WTC11 (cell line): ENCODE measurements at places on chromosomes 6 and 20.

GRCh38 chr6:105384004-105384403 is 18.9 kb downstream of the PREP start:
- no peak for DNase-seq

DNA sequence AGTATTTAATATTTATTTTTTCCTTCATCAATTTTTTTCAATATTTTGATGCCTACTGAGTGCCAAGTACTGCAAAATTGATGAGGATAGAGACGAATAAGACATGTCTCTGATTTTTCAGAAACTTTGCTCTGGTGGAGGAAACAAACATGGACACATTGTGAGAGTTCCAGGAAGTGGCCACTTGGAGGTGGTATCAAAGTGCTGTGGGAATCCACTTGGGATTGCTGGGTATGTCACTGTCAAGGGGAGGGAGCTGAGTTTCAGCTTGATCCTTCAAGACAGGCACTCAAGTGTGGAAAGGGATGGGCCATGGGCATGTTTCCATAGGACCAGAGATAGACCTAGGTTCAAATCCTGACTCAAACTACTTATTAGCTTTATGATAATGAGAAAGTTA is 24.5 kb upstream of the ABCC10 start:
- DNase-seq = no peak

DNA sequence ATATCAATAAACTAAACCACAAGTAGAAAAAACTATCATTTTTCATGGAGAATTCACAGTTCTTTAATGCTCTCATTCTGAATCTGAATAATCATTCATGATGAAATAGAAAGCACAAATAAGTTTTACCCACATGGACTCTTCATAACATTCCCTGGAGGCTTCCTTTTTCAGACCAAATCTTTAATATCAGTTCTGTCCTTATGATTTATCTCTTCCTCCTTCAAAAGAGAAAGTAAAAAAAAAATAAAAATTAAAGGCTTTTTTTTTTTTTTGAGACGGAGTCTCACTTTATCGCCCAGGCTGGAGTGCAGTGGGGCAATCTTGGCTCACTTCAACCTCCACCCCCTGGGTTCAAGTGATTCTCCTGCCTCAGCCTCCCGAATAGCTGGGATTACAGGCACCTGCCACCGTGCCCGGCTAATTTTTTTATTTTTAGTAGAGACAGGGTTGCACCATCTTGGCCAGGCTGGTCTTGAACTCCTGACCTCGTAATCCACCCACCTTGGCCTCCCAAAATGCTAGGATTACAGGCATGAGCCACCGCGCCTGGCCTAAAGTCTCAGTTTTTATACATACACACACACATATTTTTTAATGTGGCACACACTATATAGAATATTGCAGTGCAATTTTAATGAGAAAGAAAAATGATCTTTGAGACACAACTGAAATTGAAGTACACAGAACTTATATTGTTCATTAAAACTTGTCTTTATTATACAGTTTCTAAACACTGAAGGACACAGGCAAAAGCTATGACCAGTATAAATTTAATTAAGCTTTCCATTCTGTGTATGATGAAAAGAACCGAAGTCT is 31.9 kb upstream of the ZNF217 start:
- no peak for DNase-seq

DNA sequence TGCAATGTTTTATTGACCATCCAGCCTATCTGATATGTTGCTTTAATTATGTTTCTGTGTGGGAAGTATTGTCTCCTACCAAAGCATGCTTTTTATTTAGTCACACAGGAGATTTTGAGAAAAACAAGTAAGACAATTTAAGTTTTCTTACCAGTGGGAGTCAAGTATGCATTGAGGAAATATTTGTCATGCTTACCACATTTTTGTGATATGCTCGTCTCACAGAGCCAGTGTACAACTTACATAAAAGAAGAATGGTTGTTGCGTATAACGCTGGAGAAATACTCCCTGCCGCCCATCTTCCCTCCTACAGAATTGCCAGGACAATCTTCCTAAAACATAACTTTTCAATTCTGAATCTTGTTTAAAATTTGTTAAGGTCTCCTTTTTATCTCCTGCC is 37.1 kb upstream of the FILIP1 start:
- no peak for DNase-seq

DNA sequence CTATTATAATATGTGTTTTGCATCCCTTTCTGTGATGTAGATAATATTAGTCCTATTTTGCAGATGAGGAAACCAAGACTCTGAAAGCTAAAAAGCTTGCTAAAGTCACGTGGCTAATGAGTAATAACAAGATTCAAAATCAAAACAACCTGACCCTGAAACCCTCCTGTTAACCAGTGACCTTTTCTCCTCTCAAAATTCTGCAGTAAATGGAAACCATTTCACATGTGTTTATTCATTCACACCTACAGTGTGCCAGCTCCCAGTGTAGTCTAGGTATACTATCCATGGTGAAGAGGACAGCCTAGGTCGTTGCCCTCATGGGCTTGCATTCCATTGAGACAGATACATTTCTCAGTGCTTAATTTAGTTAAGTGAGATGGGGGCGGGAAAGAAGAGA is 30.6 kb upstream of the PHACTR2 start:
- DNase-seq = no peak

DNA sequence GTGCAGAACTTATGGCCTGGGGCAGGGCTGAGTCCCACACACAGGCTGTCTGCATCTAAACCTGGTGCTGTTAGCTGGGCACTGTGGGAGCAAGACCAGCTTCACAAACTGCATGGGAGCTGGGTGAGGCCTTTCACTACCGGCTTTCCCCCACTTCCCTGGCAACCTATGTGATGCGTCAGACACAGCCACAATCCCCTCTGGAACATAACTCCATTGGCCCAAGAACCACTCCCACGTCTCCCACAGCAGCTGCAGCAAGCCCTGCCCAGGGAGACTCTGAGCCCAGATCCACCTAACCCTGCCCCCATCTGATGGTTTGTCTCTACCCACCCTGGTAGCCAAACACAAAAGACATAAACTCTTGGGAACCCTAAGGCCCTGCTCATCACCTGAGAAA is 9.3 kb downstream of the WDR27 start:
- no peak for DNase-seq

GRCh38 chr20:62331347-62331746 is 28.6 kb downstream of the ADRM1 start:
- DNase-seq = no peak

GRCh38 chr6:110618591-110619267 is 142.3 kb upstream of the SLC22A16 start:
- DNase-seq = no peak

- no peak for DNase-seq
Measured at GRCh38 chr6:128057946-128058345, 157.1 kb upstream of the THEMIS start.

DNA sequence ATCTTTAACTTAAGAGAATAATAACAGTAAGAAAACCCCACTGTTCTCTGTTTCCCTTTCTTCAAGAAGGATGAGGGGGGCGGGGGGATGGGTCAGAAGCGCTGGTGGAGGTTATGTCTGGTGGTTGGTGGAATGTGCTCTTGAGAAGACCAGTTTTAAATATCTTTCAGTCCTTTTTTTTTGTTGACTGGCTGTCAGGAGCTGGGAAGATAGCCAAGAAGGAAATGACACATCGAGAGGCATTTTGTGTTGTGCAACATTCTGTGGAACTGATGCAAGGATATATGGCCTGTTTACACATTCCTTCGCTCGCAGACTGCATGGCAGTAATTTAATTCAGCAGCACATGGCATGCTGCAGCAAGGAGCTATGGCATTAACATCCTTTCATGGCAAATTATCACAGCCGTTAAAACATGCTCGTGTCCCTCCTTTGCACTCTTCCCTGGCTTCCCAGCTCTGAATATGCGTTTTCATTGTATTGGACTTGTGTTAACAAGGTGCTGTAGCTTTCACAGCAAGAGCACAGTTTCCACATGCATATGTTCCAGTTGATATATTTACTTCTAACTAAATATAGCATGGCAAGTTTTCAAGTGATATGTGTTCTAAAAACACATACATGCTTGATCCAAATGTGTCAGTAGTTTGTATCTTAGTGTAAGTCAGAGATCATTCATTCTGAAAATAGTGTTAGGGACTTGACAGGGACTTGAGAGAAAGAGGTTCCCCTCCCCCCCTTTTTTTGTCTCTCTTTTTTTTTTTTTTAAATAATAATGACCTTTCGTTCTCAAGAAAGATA is 68.2 kb upstream of the SUPT3H start:
- DNase-seq = no peak

GRCh38 chr6:65170273-65170672 is 536.8 kb downstream of the EYS start:
- no peak for DNase-seq

- DNase-seq = peak; percentile 63
Measured at GRCh38 chr6:6694825-6695624, 106.5 kb downstream of the LY86 start.

DNA sequence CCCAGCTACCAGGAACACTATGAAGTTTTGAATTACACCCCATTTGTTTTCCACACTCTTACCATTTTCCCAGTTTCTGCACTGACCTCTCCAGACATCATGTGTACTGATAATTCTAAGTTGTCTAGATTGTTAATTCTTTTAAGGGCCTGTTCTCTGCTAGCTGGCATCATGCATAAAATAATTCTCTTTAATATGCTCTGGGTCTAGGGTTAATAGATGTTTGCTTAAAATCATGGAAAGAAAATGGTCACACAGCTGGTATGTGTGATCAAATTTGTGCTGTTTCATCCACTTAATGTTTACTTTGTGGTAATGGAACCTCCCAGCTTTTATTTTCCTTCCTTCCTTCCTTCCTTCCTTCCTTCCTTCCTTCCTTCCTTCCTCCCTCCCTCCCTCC is 49.1 kb downstream of the HFE start:
- no peak for DNase-seq

DNA sequence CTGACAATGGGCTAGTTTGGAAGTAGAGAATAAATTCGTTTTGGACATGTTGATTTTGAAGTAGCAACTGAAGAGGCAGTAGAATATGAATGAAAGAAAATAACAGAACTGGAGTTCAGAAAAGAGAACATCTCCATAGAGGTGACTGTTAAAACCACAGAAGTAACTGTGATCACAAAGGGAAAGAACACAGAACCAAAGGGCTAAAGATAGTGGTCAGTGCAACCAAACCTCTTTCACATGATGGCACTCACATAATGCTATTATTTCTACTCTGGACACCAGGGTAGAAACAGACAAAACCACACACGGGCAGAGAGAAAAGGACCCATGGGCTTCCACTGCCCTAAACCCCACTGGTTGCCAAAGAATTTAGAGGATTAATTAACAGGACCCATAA is 58.5 kb downstream of the CDK19 start:
- no peak for DNase-seq

DNA sequence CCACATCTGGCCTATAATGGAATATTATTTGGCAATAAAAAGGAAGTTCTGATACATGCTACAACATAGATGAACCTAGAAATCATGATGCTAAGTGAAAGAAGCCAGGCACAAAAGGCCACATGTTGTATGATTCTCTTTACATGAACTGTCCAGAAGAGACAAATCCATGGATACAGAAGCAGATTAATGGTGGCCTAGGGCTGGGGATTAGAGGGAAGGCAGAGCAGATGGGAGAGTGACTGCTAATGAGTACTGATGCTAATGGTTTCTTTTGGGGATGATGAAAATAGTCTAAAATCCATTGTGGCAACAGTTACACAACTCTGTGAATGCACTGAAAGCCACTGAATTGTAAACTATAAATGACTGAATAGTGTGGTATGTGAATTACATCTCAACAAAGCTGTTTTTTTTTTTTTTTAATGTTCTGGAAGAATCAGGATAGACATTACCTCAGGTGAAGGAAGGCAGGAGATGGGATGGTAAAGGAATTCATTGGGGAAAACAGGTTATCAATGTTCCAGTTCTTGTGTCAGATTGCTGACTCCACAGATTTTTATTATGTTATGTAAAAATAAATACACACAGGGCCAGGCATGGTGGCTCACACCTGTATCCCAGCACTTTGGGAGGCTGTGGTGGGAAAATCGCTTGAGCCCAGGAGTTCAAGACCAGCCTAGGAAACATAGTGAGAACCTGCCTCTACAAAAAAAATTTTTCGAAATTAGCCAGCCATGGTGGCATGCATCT is 8.9 kb upstream of the SOX12 start:
- DNase-seq = no peak

- DNase-seq = no peak
Measured at GRCh38 chr20:37123441-37123840, 27.6 kb upstream of the RBL1 start.

DNA sequence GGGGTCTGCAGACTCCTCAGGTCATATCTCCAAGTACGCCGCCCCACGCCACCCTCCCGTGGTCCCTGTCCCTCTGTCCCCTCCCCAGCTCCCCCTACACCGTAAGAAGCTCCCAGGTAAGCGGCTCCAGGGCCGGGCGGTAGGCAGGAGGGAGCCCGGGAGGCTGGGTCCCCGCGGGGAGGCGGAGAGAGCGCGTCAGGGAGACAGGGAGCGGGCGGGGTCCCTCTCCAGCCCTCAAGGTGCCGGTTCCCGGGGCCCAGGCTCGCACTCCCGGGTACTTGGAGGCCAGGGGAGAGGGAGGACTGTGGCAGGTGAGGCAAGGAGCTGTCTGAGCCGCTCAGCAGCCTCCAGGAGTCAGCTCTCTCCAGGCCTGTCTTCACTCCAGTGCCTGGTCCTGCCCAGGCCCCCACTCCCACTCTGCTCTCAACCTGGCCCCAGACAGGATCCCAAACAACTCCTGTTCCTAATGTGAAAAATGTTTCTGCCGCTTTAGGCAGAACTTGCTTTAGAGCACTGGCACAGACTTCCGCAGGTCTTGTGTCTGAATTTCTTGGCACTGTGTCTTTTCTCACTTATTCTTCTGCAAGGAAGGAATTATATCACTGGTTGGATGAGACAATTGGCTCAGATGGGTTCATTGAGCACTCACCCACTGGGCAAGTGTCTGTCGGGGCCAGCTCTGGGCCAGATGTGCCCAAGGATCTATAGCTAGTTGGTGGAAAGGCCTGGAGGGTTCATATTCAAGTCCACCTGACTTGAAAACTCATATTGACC is 36.6 kb downstream of the HLA-G start:
- peak; percentile 38 for DNase-seq
